ENCODE measurements at places on chromosomes 6 and 20.

DNA sequence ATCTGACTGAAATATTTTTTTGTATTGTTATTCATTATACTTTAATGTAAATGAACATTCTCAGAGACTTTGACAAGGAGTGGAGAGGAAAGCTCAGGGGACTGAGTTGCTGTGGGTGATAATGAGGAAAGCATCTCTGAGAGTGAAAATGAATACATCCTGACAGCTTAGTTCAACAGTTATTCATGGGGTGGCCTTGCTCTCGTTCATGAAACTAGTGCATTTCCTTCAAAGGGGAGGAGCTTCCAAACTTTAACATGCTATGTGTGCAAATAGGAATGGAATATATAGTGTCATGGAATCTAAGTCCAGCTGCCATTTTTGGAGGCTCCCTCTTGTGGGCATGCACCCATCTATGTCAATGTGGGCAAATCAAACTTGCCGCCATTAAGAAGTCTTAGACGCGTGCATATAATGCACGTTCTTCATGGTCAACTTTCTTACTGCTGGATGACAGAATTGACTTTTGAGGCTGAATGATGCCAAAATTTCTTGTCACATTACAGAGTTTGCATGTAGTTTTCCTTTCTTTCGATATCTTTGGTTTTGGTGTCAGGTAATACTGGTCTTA lies 124.3 kb upstream of the TMEM170B start:
- H3K4me1 ChIP-seq = peaks cover 49% of the 10 kb centered on the region
- DNase-seq = no peak
- H3K27ac ChIP-seq = peak overlapping the region; percentile 89
- no peaks in the 10 kb centered on the region for H3K27me3 ChIP-seq
- H3K4me3 ChIP-seq = peak overlapping the region; percentile 34

- H3K27ac ChIP-seq = peak overlapping the region; percentile 69
- no peak for DNase-seq
- no peaks in the 10 kb centered on the region for H3K27me3 ChIP-seq
- H3K4me3 ChIP-seq = no peak overlapping the region
Measured at GRCh38 chr6:127932708-127933107, 31.9 kb upstream of the THEMIS start.

DNA sequence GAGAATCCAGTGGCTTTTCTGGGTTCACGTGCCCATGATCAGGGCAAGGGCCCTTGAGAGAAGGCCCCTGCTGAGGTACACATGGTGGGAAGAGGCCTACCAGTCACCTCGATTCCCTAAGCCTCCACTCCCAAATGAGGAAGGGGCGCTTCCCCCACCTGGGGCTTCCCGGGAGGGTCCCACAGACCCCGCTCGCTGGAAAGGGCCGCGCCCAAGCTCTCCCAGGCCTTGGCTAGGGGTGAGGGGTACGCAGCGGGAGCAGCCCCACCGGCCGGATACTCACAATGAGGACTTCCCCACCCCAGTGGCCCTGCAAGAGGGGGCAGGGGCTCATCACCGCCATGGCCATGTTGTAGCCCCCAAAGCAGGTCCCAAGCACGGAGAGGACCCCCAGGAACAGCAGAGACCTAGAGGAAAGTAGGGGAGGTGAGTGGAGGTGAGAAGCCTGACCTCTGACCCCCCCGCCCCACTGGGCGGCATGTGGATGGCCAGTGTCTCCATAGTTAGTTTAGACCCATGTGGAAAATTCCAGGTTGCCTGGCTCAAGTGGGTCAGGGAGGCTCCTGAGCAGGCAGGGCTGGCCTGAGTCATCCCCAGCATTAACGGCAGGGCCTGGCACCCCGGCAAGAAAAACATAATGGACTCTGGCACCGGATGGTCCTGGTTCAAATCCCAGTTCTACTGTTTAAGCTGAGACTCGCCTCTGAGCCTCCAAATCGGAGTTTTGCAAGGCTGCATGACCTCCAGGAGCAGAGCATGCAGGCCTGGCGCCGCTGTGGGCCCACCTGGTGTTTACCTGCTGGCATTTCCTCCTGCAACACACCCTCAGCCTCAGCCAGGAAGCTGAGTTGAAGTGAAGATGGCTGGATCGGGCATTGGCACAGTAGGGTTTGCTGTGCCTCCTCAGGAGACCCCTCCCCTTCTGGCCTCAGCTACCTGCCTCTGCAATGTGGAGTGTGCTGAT lies 6.6 kb downstream of the SLC52A3 start:
- H3K27ac ChIP-seq = no peak overlapping the region
- no peak for DNase-seq
- H3K4me3 ChIP-seq = no peak overlapping the region
- no peaks in the 10 kb centered on the region for H3K4me1 ChIP-seq
- H3K36me3 ChIP-seq = no peaks in the 10 kb centered on the region
- H3K27me3 ChIP-seq = peaks cover 40% of the 10 kb centered on the region

DNA sequence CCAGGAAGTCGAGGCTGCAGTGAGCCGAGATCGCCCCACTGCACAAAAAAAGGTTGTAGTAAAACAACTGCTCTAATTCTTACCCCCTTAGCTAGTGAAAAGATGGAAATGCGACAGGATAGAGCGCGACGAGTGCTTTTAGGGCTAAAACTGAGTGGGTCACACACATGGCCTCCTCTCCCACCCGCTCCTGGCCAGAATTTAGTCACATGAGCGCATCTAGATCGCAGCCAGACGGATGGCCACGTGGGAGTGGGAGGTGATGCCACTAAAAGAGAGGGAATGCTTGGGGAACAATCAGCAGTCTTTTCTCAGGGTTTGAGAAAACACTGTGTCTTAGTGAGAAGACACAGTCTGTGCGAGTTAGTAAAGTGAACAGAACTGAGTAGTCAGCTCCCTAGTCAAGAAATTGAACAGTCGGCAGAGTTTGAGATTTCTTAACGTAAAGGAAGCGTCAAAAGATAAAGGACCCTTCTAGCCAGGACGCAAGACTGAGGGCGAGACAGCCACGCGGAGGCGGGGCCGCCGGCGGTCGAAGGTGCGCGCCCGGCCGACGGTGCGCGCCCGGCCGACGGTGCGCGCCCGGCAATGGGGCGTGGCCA lies 664 bp upstream of the ACTR5 start:
- H3K4me1 ChIP-seq = peaks cover 28% of the 10 kb centered on the region
- H3K27ac ChIP-seq = peak overlapping the region; percentile 56
- H3K4me3 ChIP-seq = peak overlapping the region; percentile 91
- peaks cover 27% of the 10 kb centered on the region for H3K36me3 ChIP-seq
- H3K27me3 ChIP-seq = peaks cover 8% of the 10 kb centered on the region

GRCh38 chr20:38187517-38187916 lies 22.4 kb upstream of the TGM2 start:
- H3K27me3 ChIP-seq = peaks cover 26% of the 10 kb centered on the region
- H3K36me3 ChIP-seq = no peaks in the 10 kb centered on the region
- no peak for DNase-seq
- no peak overlapping the region for H3K27ac ChIP-seq
- H3K4me1 ChIP-seq = no peaks in the 10 kb centered on the region

DNA sequence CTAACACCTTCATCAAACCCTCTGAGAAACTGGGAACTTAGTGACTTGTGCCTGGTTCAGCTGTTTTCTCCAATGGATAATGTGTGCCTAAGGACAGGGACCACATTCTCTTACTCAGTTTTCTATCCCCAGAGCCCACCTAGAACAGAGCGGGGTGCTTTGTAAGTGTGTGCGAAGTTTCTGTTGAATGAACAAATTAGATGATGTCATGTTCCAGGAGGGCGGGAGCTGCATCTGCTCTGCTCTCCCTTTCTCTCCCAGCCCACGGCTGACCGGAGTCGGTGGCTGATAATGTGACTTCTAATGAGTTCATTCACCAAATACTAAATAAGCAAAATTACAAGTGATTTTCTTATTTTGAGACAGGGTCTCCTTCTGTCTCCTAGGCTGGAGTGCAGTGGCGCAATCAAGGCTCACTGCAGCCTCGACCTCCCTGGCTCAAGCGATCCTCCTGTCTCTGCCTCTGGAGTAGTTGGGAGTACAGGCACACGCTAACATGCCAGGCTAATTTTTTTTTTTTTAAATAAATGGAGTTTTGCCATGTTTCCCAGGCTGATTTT lies 60.7 kb upstream of the FNDC1 start:
- H3K27ac ChIP-seq = peak overlapping the region; percentile 94
- no peaks in the 10 kb centered on the region for H3K27me3 ChIP-seq
- H3K4me1 ChIP-seq = peaks cover 71% of the 10 kb centered on the region
- H3K36me3 ChIP-seq = no peaks in the 10 kb centered on the region

GRCh38 chr6:63928613-63929012 lies 293.0 kb downstream of the PHF3 start:
- no peaks in the 10 kb centered on the region for H3K36me3 ChIP-seq
- DNase-seq = no peak

DNA sequence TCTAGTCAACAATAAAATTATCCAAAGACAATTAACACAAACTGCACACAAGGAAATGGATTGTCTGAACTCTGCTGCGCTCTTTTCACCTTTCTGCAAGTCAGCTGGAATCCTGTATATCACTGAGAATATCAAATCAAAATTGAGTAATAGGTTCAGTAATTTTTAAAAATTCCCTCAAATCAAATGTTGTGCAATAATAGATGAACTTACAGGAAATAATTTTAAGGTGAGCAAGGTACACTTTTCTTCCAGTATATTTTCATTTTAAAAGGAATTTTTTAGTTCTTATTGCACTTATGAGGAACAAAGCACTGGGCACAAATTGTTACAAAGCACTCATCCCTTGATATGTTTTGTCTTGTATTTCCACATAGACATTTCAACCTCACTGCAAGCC lies 1.2 kb downstream of the SAYSD1 start:
- no peak for DNase-seq
- no peaks in the 10 kb centered on the region for H3K27me3 ChIP-seq
- peaks cover 77% of the 10 kb centered on the region for H3K4me1 ChIP-seq
- peaks cover 38% of the 10 kb centered on the region for H3K36me3 ChIP-seq
- peak overlapping the region; percentile 91 for H3K4me3 ChIP-seq
- H3K27ac ChIP-seq = peak overlapping the region; percentile 99

- no peak for DNase-seq
- no peaks in the 10 kb centered on the region for H3K36me3 ChIP-seq
- H3K4me3 ChIP-seq = no peak overlapping the region
- no peak overlapping the region for H3K27ac ChIP-seq
Measured at GRCh38 chr20:56943946-56944945, 315.1 kb downstream of the TFAP2C start.

DNA sequence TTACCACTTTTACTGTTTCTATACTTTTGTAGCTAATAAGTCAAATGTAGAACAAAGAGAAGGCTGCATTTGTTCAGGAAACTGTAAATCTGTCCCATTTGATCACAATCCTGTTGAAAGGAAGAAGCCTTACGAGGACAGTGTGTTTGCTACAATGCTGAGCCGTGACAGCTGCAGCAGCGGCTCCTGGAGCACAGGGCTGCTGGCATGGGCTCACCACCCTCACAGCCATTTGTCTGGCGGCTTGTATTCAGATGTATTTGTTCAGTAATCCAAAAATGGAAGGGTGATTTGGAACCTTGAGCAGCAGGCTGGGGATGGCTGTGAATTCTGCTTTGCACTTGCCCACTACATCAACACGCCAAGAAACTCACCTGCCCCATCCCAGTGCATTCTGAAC lies 5.7 kb downstream of the TUBB2A start:
- no peak overlapping the region for H3K4me3 ChIP-seq
- H3K36me3 ChIP-seq = peaks cover 25% of the 10 kb centered on the region
- peaks cover 6% of the 10 kb centered on the region for H3K4me1 ChIP-seq
- no peak overlapping the region for H3K27ac ChIP-seq

- peak overlapping the region; percentile 82 for H3K27ac ChIP-seq
- peaks cover 7% of the 10 kb centered on the region for H3K27me3 ChIP-seq
- no peak for DNase-seq
- no peaks in the 10 kb centered on the region for H3K36me3 ChIP-seq
Measured at GRCh38 chr6:6683969-6684833, 95.7 kb downstream of the LY86 start.

DNA sequence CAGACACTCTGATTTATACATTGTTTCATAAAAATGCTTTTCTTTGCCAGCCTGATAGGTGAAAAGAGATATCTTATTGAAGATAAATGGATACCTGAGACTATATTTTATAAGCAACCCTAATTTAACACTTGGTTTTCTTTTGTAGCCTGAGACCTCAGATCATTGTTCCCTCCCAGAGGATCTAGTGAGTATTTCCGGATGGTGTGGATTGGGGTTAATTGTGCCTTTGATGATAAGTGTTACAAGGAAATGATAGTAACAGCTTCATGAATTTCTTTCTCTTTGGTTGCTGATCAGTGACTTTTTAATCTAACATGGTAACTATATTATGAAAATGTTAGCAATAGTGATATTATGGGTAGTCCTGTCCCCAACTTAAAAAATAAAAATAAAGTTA lies 30.4 kb downstream of the KDM1B start:
- H3K4me3 ChIP-seq = no peak overlapping the region
- no peaks in the 10 kb centered on the region for H3K27me3 ChIP-seq
- no peak for DNase-seq
- H3K36me3 ChIP-seq = peaks cover 64% of the 10 kb centered on the region
- peaks cover 11% of the 10 kb centered on the region for H3K4me1 ChIP-seq

GRCh38 chr6:99091985-99092384 lies 144.2 kb upstream of the FBXL4 start:
- H3K36me3 ChIP-seq = no peaks in the 10 kb centered on the region
- peaks cover 46% of the 10 kb centered on the region for H3K27me3 ChIP-seq
- no peaks in the 10 kb centered on the region for H3K4me1 ChIP-seq
- no peak overlapping the region for H3K27ac ChIP-seq
- no peak overlapping the region for H3K4me3 ChIP-seq
- no peak for DNase-seq

GRCh38 chr20:38092260-38092857 lies 58.8 kb downstream of the RPRD1B start:
- no peak overlapping the region for H3K4me3 ChIP-seq
- H3K27ac ChIP-seq = peak overlapping the region; percentile 76
- no peak for DNase-seq
- H3K27me3 ChIP-seq = no peaks in the 10 kb centered on the region

GRCh38 chr6:137875606-137876005 lies 8.5 kb downstream of the TNFAIP3 start:
- peaks cover 74% of the 10 kb centered on the region for H3K4me1 ChIP-seq
- peak overlapping the region; percentile 95 for H3K27ac ChIP-seq
- DNase-seq = no peak
- peak overlapping the region; percentile 93 for H3K4me3 ChIP-seq
- peaks cover 100% of the 10 kb centered on the region for H3K36me3 ChIP-seq

DNA sequence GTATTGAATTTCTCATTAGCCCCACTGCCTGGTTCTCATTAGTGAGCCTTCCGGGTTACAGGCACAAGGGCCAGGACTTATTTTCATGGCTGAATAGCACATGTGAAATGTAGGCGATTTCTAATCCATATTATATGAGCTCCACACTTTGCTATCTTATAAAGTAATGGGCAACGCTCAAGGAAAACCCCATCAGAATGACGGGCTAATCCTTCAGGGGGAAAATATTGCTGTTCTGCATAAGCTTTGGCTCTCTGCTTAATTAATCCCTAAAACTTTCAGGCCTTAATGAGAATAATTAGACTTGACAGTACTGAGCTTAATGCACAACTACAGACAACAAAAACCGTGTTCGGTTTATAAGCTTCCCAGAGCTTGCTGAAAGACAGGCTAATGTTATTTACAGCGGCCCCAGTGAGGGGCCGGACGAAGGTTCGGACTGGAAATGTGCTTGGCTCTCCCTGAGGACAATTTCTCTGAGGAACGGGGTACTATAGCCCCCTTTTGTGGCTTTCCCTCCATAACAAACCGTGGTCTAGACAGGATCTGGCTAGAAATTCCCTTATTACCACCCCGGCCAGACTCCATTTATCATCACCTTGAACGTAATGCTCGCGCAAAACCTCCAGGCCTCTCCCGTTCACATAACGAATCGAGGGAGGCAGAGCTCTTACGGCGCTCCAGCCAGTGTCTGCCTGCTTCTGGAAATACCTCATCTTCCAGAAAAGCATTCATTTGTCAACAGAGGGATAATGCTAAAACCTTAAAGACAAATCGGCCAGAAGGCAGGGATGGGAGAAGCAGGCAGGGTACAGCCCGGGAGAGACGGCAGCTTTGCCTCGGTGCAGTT lies 164.5 kb downstream of the CD83 start:
- no peak for DNase-seq
- H3K4me1 ChIP-seq = peaks cover 13% of the 10 kb centered on the region
- H3K36me3 ChIP-seq = no peaks in the 10 kb centered on the region

All from activated T-cell treated with anti-CD3 and anti-CD28 coated beads, Interleukin-2, amount 50 U/mL, for 24 hours (primary cell).